ENCODE measurements at places on chromosomes 3 and 15.

DNA sequence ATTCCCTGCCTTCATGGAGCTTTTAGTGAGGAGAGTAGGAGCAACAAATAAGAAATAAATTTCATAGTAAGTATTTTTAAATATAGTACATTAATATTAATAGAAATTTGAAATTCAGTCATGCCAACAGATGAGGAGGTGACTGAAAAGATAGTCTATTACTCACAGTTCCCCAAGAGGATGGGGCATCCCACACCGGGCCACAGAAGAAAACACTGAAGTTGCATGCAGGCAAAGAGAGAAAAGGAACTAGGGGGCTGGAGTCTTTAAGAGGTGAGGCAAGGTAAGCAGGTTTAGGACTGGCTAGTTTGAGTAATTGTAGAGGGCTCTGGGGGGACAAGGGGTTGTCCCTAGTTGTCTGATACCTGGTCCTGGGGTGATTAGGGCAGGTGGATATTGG lies 120.1 kb upstream of the UMPS start:
- no peak for DNase-seq

- no peak for DNase-seq
These were observed 31.7 kb upstream of the RAB11A start for GRCh38 chr15:65837301-65838294.

DNA sequence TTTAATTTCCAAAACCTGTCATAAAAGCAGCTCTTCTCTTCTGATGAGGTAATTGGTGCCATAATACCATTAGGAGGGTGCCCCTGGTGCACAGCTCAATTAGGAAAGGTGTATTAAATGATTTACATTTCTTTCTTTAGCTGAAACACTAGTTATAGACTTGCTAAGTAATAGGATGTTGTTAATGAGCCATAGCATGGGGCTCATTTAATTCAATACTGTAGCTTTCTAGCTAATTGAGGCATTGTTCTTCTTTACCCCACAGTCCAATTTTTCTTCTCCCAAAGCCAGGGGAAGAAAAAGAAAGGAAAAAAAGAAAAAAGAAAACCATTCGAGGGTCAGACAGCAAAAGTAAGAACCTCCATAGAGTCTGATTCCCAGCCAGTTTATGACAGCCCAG lies 164.0 kb upstream of the HES1 start:
- no peak for DNase-seq

DNA sequence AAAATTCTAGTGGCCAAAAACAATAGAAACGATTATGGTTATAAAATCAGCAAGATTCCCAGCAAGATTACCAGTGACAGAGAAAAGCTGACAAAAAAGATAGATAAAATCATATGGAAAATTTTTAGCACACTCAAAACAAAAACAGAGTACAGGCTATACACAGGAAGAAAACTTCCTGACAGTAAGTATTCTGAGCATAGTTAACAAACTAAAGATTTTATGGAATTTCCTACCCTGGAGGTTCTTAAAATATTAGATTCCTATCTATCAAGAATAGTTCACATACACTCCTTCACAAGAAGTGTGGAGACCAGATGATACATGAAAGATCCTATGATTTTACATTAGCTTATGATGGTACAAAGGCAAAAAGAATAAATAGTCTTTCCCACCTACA lies 50.8 kb downstream of the ZNF148 start:
- no peak for DNase-seq

GRCh38 chr3:88033808-88034207 lies 25.0 kb downstream of the CGGBP1 start:
- no peak for DNase-seq

DNA sequence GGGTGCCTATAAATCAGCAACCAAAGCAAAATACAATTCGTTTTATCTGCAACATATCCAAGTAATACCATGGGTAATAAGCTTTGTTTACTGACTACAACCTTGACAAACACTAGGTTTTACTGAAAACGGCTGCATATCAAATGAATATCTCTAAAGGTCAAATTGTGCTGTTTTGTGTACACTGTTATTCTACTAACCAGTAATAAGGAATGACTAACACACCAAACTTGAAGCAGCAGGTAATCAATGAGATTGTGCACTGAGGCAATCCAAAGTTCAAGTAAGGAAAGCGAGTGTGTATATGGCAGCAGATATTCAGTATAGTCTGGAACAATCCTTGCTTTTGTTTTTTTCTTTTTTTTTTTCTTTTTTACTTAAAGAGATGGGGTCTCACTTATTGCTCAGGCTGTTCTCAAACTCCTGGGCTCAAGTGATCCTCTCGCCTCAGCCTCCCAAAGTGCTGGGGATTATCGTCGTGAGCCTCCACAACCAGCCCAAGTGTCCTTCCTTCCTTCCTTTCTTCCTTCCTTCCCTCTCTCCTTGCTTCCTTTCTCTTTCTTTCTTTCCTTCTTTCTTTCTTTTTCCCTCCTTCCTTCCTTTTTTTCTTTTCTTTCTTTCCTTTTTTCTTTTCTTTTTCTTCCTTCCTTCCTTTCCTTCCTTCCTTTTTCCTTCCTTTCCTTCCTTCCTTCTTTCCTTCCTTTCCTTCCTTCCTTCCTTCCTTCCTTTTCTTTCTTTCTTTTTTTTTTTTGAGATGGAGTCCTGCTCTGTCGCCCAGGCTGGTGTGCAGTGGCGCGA lies 34.9 kb downstream of the AP3S2 start:
- DNase-seq = no peak

- no peak for DNase-seq
These were observed 108.6 kb upstream of the MRPS22 start for GRCh38 chr3:139235192-139235591.

DNA sequence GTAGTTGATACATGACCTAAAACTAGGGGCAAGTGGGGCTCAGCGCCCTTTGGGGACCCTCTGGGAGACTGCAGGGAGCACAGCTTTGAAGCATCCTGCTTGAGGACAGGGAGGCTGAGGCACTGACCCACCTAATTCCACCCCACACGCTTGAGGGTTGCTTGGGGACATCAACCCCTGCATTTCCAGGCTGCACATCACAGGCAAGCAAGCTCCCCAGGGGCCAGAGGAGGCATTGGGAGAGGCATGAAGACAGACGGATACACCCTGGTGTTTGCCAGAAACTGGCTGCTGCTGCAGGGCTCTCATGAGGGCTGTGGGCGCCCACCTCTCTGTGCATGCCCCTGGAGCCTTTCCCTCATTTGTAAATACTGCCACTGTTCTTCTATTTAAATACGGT lies 99.3 kb downstream of the ABHD5 start:
- no peak for DNase-seq

GRCh38 chr3:39982665-39983357 lies 173.4 kb downstream of the MYRIP start:
- DNase-seq = no peak

GRCh38 chr3:71502066-71502625 lies 81.4 kb downstream of the FOXP1 start:
- DNase-seq = no peak

DNA sequence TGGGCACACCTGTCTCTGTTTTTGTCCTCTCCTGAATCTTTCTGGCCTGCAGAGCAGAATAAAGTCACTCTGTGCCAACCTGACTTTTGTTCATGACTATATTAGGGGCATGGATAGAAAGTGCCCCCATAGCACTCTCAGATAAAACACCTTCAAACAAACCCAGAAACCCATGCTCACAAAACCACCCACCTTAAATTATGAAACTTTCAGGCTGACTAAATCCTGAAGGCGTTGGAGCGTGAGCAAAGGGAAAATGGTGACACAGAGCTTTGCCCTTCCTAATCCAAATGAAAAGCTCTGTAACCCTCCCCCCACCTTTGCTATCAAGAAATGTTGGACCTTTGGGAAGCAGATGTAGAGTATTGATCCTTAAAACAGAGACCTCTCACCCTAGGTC lies 138.9 kb downstream of the IGF1R start:
- DNase-seq = no peak

- DNase-seq = no peak
These were observed 125.6 kb downstream of the CD47 start for GRCh38 chr3:107965136-107965655.

DNA sequence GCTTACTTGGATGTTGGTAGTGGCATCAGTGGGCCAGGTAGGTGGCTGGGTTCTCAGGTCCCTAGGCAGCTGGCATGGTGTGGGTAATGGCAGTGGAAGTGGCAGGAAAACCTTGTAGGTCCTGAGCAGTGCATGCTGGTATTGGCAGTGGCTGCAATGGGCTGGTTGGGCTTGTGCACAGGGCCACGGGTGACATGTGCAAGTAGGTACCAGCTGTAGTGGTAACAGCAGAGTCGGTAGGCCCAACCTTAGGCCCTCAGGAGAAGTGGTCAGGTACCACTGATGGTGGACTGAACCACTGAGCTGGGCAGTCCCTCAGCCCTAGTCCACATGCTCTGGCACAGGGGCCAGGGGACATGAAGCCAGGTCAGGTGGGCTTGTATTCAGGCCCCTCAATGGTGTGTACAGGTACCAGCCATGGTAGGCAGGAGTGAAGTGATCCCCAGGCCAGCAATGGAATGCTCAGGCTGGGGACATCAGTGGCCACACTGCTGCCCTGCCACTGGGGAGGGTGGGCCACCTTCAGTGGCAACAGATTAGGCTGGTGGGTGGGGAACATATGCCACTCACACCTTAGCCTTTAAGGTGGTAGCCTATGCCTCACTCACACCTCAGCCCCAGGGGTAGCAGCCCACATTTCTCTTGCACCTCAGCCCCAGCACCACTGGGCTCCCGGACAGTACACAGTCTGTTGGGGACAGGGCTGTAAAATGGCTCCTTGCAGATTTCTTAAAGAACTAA lies 118.1 kb downstream of the LRRK1 start:
- no peak for DNase-seq

GRCh38 chr3:23859012-23859743 lies 53.4 kb downstream of the UBE2E1 start:
- DNase-seq = no peak

GRCh38 chr3:85912980-85913379 lies 954.2 kb downstream of the CADM2 start:
- no peak for DNase-seq

- no peak for DNase-seq
These were observed 10.8 kb downstream of the STRA6 start for GRCh38 chr15:74191798-74192197.

DNA sequence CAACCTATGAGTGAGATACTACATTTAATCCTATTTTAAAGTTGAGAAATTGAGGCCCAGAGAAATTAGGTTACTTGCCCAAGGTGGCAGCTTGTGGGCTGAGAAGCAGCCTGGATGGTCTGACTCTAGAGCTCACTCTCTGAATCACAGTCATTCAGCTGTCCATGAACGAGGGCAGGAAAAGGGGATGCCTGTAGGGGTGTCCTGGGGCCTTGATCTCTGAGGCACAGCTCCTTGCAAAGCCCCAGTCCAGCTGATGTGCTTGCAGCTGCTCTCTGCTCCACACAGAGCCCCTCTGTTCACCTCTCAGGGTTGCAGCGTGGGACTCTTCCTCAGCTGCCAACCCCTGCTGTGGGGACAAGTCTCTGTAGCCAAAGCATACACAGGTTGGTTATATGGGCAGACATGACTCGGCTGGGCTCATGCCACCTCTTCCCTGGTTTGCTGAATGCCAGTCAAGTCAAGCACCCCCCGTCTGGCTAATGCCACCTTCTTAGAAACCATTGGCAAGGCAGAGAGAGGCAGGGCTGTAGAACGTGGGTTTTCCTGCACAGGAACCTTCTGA lies 56.8 kb downstream of the GASK1A start:
- no peak for DNase-seq

DNA sequence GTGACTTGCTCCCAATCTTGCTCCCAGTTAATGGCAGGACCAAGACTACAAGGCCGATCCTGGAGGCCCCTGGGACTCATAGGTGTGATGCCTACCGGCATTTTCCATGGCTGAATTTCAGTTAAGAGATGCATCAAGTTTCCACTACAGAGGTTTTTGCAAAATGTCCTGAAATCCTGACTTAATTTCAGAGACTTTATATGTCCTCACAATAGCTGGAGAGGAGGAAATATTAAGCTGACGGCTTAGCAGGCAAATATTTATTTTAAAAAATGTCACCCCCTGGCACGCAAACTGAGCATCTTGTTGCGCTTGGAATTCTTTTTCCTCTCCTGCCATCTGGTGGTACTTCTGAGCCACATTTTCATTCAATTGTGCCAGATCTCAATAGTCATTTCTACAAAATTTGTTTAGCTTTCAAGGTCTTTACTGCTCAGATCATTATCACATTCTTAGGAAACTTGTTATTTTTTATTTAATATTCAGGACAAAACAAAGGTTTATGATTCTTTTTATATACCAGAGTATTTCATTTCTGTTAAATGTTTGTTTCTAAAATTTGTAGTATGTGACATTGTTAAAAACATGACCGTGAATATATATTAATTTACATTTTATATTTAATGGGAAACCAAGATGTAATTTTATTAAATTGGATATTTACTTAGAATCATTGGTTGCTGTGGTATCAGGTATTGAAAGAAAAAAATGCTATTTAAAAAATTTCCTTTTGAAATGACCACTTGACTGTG lies 189.2 kb upstream of the THRB start:
- DNase-seq = no peak

- no peak for DNase-seq
These were observed 53.4 kb downstream of the GSK3B start for GRCh38 chr3:120040813-120041377.

DNA sequence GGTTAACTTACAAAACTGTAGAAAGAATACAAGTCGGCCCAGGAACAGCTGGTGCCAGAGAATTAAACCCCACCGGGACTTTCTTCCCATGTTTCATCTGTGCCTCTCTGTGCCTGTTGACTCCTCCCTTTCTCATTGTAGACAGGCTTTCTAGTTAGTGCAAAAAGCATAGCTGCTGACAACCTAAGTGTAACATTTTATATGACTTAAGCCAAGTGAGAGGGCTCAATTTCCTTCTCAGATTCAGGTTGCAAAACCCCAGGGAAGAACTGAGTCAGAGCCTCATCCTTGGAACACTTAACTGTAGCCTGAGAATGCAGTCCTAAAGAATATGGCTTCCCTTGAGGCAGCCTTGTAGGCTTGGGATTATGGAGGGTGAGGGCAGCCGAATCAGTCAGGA lies 302.5 kb upstream of the AZI2 start:
- DNase-seq = no peak

- no peak for DNase-seq
These were observed 491 bp upstream of the ZNF774 start for GRCh38 chr15:90351479-90352106.

DNA sequence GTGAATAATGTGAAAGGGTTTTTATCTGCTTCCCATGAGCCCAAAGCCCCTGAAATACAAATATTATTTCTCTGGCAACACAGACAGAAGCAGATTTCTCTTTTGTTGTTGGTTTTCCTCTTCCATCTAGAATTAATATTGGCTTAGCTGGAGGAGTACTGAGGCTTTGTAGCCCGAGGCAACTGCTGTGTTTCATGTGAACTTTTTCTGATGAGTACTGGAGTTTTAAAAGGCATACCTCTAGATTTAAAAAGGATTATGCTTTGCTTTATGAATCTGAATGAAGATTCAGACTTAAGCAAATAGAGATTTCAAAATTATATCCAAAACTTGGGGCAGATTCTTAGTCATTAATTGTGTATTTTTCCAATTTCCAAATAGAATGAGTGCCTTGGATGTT lies 50.9 kb downstream of the IQCH start:
- DNase-seq = no peak

DNA sequence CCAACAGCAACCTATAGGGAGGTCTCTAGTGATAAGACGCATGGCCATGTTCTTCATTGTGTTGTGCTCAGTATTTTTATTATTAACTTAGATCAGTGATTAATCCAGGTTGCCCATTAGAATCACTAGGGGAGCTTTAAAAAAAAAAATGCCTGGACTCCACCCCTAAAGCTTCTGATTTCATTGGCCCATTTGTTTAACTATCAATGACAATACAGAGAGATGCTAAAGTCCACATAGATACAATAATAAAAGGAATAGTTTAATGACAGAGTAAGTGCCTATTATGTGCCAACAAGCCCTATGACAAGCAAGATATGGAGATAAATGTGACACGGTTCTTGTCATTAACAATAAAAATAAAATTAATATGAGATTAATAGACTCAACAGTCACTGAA lies 55.8 kb downstream of the ATP8B4 start:
- DNase-seq = no peak

All from naive thymus-derived CD4-positive, alpha-beta T cell (primary cell).